ENCODE measurements at places on chromosomes 12 and 14. TPM values are rescaled to one million over a fixed set of nuclear protein-coding genes. Genes with fewer than 3 reads are reported as not detected.

Gene DACT1
- 9.7 TPM for total RNA-seq

Gene TNFAIP2
- total RNA-seq, result 5.0 TPM

Gene PLEKHH1
- total RNA-seq, result under 0.01 TPM

Gene CCDC38
- total RNA-seq, result not detected

Gene PTCSC3
- not detected for total RNA-seq

Gene KRT78
- total RNA-seq, result not detected

Gene TMEM52B
- 3.1 TPM for total RNA-seq

Gene DPF3
- total RNA-seq, result 32.8 TPM

Gene ZNF705A
- total RNA-seq, result not detected

Gene HPD
- total RNA-seq, result 0.18 TPM

Gene STYK1
- total RNA-seq, result 1.1 TPM

Gene FKBP4
- 44.2 TPM for total RNA-seq

Gene A2M
- total RNA-seq, result 0.56 TPM

Gene TOMM20L
- not detected for total RNA-seq

Gene CCDC91
- total RNA-seq, result 14.7 TPM

Gene NEK9
- 31.4 TPM for total RNA-seq

Gene CELA1
- total RNA-seq, result not detected

Gene SLC25A47
- not detected for total RNA-seq

Gene SLC5A8
- total RNA-seq, result not detected

Gene TPPP2
- total RNA-seq, result not detected

Gene CCDC196
- total RNA-seq, result not detected

Gene RTN1
- total RNA-seq, result 0.18 TPM

Gene PRB2
- not detected for total RNA-seq

Gene TBX5
- total RNA-seq, result 10.8 TPM

Gene SYCP3
- total RNA-seq, result not detected

Gene FGF6
- not detected for total RNA-seq

Gene PMEL
- 1.7 TPM for total RNA-seq

Gene DPPA3
- total RNA-seq, result not detected

Gene ARMH4
- total RNA-seq, result 4.4 TPM

Gene PROX2
- total RNA-seq, result not detected

Gene ANKS1B
- 0.18 TPM for total RNA-seq

Gene RIN3
- total RNA-seq, result 2.5 TPM

Gene ENO2
- total RNA-seq, result 20.8 TPM

Gene POTEM
- not detected for total RNA-seq

Gene CABP1
- total RNA-seq, result 0.83 TPM

Gene TRIM9
- under 0.01 TPM for total RNA-seq

Gene LPAR5
- not detected for total RNA-seq

Gene RERG
- total RNA-seq, result not detected

Gene MCRS1
- 72.9 TPM for total RNA-seq

Gene IPO8
- total RNA-seq, result 31.5 TPM

Gene ZDHHC22
- total RNA-seq, result not detected

Gene KLHL33
- under 0.01 TPM for total RNA-seq

Gene EID3
- total RNA-seq, result 6.9 TPM

Gene SLC25A21
- total RNA-seq, result 0.90 TPM

Gene TAS2R42
- not detected for total RNA-seq

Gene SPIC
- not detected for total RNA-seq

Gene HCAR1
- total RNA-seq, result not detected

Gene LRTM2
- not detected for total RNA-seq

Gene ZFYVE26
- total RNA-seq, result 11.1 TPM

Gene ALDH1L2
- 22.8 TPM for total RNA-seq

Gene COCH
- total RNA-seq, result 0.28 TPM

Gene PRKCH
- total RNA-seq, result 2.3 TPM

Gene DLK1
- not detected for total RNA-seq

Gene TECPR2
- total RNA-seq, result 11.7 TPM

Gene TIMELESS
- 10.4 TPM for total RNA-seq

Gene GXYLT1
- 18.1 TPM for total RNA-seq

Gene LMNTD1
- total RNA-seq, result 4.3 TPM

Gene CLEC6A
- total RNA-seq, result not detected

Gene RASAL1
- not detected for total RNA-seq

All from IMR-90 (cell line).